ENCODE measurements at places on chromosomes 2 and 18.

DNA sequence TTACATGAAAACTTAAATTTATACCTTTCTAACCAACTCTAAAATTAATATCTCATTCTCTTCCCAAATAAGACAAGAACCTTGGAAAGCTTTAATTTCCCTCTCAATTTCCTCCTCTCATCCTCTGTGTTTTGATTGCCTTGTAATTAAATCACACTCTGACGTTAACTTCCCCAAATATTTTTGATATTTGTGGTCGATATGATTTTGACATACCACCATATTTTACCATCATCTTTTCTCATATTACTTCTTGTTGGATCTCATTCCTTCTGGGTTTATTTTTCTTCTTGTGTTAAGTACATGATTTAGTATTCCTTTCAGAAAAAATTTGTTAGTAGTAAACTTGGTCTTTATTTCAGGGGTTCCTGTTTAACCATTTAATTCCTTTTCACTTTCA is 69.6 kb downstream of the RDH14 start:
- DNase-seq = no peak

DNA sequence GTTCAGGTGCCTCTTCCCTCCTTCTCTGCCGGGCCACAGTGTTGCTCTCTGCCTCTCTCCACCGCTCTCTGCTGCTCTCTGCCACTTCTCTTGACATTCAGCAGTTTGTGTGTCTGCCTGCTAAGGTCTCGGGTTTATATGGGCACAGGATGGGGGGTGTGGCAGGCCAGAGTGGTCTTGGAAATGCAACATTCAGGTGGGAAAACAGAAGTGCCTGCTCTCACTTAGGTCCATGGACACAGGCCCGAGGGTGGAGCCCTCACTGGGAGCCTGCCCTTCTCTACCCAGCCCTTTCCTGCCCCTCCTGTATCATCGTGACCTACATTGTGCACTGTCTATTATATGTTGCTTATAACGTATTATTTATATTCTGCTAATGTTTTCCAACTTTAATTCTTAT is 120.8 kb upstream of the TMEM18 start:
- no peak for DNase-seq

- DNase-seq = no peak
Measured at GRCh38 chr18:7821784-7822183, 254.7 kb downstream of the PTPRM start.

- DNase-seq = no peak
Measured at GRCh38 chr18:26531605-26532298, 16.6 kb downstream of the KCTD1 start.

DNA sequence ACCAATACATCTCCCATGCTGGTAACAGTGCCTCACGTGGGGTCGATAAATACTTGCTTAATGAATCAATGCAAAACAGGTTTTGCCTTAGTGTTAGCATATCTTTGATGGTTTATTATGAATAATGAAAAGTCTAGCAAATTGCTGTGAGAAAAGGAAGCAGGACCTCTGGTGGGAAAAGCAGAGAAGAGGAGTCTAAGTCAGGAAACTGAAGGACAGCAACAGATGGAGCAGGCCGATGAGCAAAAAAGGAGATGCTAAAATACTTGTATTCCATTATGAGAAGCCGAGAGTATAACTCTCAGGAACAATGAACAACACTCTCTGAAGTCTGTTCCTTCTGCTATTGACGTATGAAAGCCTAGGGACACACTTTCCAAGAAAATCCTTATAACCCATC is 555.2 kb upstream of the KLHL29 start:
- no peak for DNase-seq

- no peak for DNase-seq
Measured at GRCh38 chr2:173496746-173497145, 142.1 kb downstream of the CDCA7 start.

- no peak for DNase-seq
Measured at GRCh38 chr18:29250259-29250658, 1073.3 kb upstream of the CDH2 start.

DNA sequence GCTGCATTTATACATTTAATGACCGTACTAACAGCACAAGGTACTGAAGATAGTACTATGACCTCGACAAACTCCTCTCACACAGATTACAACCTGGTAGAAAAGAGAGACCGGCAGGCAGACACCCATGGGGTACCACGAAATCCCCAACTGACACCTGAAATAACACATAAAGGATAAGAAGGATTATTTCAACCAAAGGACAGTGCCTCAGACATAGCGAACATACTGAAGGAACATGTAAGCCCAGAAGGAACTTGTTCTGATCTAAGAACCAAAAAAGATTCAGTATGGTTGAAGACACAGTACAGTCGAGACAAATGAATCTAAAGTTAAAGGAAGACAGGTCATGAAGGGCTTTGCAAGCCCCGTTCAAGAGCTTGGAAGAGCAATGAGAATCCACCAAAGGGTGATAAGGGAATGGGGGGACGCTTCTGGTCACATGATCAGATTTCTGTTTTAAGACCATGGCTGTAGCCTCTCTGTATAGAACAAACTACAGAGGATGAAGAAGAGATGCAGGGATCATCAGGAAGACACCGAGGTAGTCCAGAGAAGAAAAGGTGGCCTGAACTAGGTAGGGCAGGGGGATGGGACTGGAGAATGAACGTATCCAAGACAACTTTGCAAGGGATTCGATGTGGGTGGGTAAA is 902 bp downstream of the MCFD2 start:
- DNase-seq = no peak

- DNase-seq = no peak
Measured at GRCh38 chr18:71374294-71375000, 1085.6 kb downstream of the SOCS6 start.

GRCh38 chr2:55595536-55595935 is 21.9 kb downstream of the PPP4R3B start:
- DNase-seq = no peak

GRCh38 chr2:158197940-158198339 is 96.3 kb downstream of the UPP2 start:
- no peak for DNase-seq

- DNase-seq = no peak
Measured at GRCh38 chr2:174568425-174568824, 29.2 kb downstream of the WIPF1 start.

DNA sequence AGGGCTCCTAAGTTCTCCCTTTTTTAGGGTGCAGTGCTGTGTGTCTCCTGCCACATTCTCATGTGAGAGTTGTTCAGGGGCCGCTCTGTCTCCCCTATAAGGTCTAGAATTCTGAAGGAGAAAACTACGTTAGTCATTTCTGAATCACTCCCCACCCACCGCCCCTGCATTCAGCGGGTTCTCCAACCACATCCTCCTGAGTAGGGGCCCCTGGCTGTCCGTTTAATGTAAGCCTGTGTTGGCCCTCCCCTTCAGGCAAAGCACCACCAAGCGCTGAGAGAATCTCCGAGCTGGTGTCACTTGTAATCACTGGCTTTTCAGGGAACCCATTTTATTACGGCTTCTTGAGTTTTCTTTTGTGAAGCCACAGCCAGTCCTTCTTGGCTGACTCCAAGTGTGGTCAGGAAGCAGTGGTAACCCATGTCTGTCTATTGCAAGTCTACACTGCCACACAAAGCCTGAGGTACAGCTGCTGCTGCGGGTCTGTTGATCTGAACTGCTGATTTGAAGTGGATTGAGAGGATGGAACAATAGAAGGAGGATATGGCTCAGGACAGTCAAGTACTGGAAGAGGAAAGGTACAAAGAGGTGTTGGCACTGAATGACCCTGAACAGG is 16.9 kb downstream of the LCT start:
- no peak for DNase-seq

GRCh38 chr2:128797092-128797491 is 478.4 kb upstream of the HS6ST1 start:
- DNase-seq = no peak

- DNase-seq = no peak
Measured at GRCh38 chr18:741931-742512, 29.6 kb upstream of the ENOSF1 start.

DNA sequence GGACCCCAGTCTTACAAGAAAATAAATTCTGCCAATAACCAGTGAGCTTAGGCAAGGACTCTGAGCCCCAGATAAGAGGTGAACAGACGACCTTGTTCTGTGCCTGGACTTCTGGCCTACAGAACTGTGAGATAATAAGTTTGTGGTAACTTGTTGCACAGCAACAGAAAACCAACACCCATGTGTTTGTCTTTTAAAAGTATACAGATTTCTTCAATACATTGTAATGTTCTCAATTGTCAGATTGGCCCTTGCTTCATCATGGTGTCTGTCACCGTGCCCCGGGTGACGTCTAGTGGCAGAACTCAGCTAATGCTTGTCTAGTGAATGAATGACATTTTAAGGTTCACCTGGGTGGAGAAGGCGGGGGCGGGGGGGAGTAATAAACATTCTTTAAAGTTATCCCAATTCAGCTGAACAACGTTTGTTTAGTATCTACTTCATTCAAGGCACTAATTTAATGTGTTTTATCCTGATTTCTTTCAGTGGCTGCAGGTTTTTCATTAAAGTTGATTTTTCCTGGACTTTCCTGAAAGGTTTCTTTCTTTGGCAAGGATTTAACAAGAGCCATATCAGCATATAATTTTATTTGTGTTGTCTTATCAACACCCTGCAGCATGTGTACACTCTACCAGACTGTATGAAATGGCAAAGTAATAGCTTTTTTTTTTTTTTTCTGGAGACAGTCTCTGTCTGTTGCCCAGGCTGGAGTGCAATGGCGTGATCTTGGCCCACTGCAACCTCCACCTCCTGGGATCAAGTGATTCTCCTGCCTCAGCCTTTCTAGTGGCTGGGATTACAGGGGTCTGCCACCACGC is 123.8 kb upstream of the DLX2 start:
- no peak for DNase-seq

GRCh38 chr2:111145103-111145760 is 24.5 kb downstream of the BCL2L11 start:
- DNase-seq = no peak

GRCh38 chr18:3498698-3499471 is 48.9 kb downstream of the TGIF1 start:
- peak; percentile 58 for DNase-seq

GRCh38 chr2:150470435-150470834 is 17.0 kb downstream of the RND3 start:
- DNase-seq = no peak

GRCh38 chr2:12592296-12592695 is 124.4 kb upstream of the TRIB2 start:
- no peak for DNase-seq

DNA sequence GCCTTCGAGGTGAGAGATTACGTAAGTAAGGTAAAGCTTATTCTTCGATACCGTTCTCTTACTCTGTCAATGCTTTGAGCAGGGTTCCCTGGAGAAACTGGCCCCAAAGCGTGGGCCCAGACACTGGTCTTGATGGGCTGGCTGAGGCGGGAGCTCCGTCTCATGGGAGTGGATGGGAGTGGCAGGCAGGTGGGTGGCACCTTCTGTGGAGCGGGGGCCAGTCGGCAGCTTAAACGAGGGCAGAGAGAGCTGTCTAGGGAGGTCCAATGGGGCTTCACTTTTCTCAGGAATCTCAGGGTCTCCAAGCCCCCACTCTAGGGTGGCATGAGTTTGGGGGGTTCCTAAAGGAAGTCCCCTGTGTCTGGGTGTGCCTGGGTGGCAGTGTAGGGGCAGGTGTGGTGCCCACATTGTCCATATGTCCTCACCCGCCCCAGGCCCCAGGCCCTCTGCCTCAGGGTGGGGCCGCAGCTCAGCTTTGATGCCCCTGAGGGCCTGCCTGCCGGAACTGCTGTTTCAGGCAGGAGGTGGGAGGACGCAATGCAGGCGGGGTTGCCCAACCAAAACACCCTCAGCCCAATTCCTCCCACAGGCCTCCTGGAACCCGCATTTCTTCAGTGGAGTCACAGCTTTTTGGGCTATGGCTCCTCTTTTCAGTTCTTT is 32.5 kb upstream of the FOSL2 start:
- DNase-seq = no peak

DNA sequence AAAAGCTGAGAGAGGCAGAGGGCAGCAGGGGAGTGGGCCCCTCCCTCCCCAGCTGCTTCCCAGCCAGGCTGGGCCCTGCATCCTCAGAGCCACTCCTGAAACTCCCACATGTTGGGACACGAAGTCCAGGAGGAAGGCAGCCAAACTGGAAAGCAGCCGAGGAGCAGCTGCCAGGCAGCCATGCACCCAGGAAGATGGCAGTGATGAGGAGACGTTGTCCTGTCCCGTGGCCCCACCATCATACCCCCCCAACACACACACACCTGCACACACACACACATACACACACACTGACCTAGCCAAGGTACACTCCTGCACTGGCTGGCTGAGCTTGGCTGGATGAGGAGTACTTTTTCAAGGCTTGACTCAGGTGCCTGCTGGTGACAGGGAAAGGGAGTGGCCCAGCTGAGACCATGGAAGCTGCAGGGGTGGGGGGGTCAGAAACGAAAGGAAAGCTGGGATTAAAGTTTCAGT is 106.0 kb downstream of the CYP26B1 start:
- no peak for DNase-seq

All from endothelial cell (in vitro differentiated cells).